ENCODE measurements at places on chromosomes 6 and 20.

- no peak overlapping the region for H3K27ac ChIP-seq
- H3K4me1 ChIP-seq, result no peaks in the 10 kb centered on the region
- H3K27me3 ChIP-seq, result no peaks in the 10 kb centered on the region
- no peak for DNase-seq
- no peak overlapping the region for H3K4me3 ChIP-seq
- no peaks in the 10 kb centered on the region for H3K36me3 ChIP-seq
These were observed 36.7 kb upstream of the PCSK2 start for GRCh38 chr20:17189976-17190695.

GRCh38 chr6:106156863-106157262 is 70.7 kb downstream of the PRDM1 start:
- no peaks in the 10 kb centered on the region for H3K36me3 ChIP-seq
- H3K4me1 ChIP-seq, result peaks cover 9% of the 10 kb centered on the region
- no peak overlapping the region for H3K4me3 ChIP-seq
- H3K27me3 ChIP-seq, result no peaks in the 10 kb centered on the region
- no peak for DNase-seq
- no peak overlapping the region for H3K27ac ChIP-seq

GRCh38 chr6:7559651-7560385 is 18.3 kb downstream of the DSP start:
- DNase-seq, result no peak
- H3K27me3 ChIP-seq, result peaks cover 67% of the 10 kb centered on the region
- no peak overlapping the region for H3K27ac ChIP-seq
- H3K36me3 ChIP-seq, result no peaks in the 10 kb centered on the region

- DNase-seq, result no peak
- H3K4me1 ChIP-seq, result no peaks in the 10 kb centered on the region
- no peak overlapping the region for H3K4me3 ChIP-seq
- no peaks in the 10 kb centered on the region for H3K36me3 ChIP-seq
- no peak overlapping the region for H3K27ac ChIP-seq
These were observed 222.7 kb upstream of the GMDS start for GRCh38 chr6:2467929-2468600.

GRCh38 chr6:161422710-161423680 is 149.1 kb upstream of the AGPAT4 start:
- no peaks in the 10 kb centered on the region for H3K27me3 ChIP-seq
- no peak overlapping the region for H3K4me3 ChIP-seq
- H3K27ac ChIP-seq, result no peak overlapping the region
- H3K36me3 ChIP-seq, result no peaks in the 10 kb centered on the region
- H3K4me1 ChIP-seq, result no peaks in the 10 kb centered on the region

- H3K27me3 ChIP-seq, result no peaks in the 10 kb centered on the region
- H3K4me3 ChIP-seq, result no peak overlapping the region
- H3K4me1 ChIP-seq, result peaks cover 3% of the 10 kb centered on the region
- DNase-seq, result peak; percentile 17
These were observed 36.5 kb downstream of the AKAP12 start for GRCh38 chr6:151276112-151276740.

GRCh38 chr6:44522871-44523270 is 135.4 kb downstream of the CDC5L start:
- H3K36me3 ChIP-seq, result no peaks in the 10 kb centered on the region
- no peaks in the 10 kb centered on the region for H3K27me3 ChIP-seq
- DNase-seq, result no peak
- H3K4me3 ChIP-seq, result no peak overlapping the region

GRCh38 chr6:19477563-19477962 is 359.6 kb upstream of the ID4 start:
- no peaks in the 10 kb centered on the region for H3K36me3 ChIP-seq
- H3K4me3 ChIP-seq, result no peak overlapping the region
- H3K27ac ChIP-seq, result no peak overlapping the region
- no peaks in the 10 kb centered on the region for H3K27me3 ChIP-seq
- DNase-seq, result no peak

DNA sequence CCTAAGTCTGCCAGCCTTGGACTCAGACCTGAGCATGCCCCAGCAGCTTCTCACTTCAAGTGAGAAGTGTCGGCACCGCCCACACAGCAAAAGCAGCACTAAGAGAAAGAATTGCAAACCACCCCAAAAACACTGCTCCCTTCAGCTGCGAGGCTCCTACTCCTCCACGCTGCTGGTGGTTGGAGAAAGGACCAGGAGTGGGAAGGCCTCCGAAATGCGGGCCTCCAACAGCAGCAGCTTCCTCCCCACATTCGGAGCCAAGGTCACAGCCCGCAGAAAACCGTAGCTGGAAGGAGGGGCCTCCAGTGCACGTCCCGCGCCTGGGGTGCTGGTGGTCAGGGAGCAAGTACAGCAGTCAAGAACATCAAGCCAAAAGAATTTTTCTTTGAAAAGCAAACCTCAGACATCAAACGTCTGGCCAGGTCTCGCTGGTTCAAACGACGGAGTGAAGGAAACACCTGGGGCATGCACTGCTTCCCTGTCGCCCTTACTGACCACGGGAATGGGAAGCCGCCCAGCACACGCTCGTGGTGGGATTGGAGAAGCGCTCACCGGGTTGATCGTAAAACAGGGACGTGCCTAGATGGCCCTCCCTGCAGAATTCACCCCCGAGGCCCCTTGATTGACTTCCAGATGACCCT is 185.6 kb upstream of the CST7 start:
- no peak for DNase-seq
- H3K27me3 ChIP-seq, result no peaks in the 10 kb centered on the region
- peaks cover 7% of the 10 kb centered on the region for H3K4me1 ChIP-seq
- H3K27ac ChIP-seq, result no peak overlapping the region

- no peaks in the 10 kb centered on the region for H3K27me3 ChIP-seq
- DNase-seq, result no peak
- H3K4me1 ChIP-seq, result no peaks in the 10 kb centered on the region
- no peak overlapping the region for H3K4me3 ChIP-seq
- peaks cover 23% of the 10 kb centered on the region for H3K36me3 ChIP-seq
These were observed 75.6 kb downstream of the SNX9 start for GRCh38 chr6:157898640-157899039.

DNA sequence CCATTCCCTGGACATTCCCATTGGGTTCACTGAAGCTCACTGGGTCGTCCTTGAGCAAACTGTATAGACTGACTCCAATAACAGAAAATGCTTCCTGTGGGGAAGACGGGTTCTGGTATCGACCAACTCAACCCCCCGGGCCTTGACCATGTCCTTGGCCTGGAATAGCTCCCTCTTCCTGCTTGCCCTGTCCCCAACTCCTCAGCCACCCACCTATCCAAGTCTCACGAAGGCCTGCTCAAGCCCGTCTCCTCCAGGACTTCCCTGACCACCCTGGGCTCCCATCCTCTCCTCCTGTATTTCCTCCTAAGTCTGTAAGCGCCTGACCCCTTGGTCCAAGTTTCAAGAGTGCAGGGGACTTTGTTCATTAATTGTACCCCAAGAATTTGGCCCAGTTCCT is 2.8 kb upstream of the HMGA1 start:
- no peaks in the 10 kb centered on the region for H3K36me3 ChIP-seq
- peaks cover 7% of the 10 kb centered on the region for H3K4me1 ChIP-seq
- no peak for DNase-seq
- no peak overlapping the region for H3K27ac ChIP-seq
- H3K27me3 ChIP-seq, result no peaks in the 10 kb centered on the region

GRCh38 chr20:2451939-2452732 is 18.5 kb downstream of the SNRPB start:
- H3K27ac ChIP-seq, result no peak overlapping the region
- H3K27me3 ChIP-seq, result no peaks in the 10 kb centered on the region
- DNase-seq, result peak; percentile 64
- no peak overlapping the region for H3K4me3 ChIP-seq
- no peaks in the 10 kb centered on the region for H3K36me3 ChIP-seq

DNA sequence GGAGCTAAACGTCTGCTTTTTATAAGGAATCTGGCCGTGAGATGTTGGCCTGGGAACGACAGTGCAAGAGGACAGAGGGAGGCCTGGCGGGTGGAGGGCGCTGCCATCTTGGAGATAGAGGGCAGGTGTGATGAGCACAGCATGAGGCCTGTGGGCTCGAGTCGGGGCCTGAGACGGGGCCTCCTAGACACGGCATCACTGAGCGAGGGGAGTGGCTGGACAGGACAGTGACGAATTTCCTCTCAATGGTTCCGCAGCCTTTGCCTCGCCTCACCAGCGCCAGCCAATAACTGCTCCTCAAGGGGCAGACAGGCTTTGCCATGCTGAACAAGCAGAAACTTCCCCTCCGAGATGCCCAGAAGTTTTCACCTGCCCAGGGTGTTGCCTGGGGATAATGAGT is 376.7 kb downstream of the THBS2 start:
- no peak for DNase-seq
- no peak overlapping the region for H3K4me3 ChIP-seq
- no peak overlapping the region for H3K27ac ChIP-seq
- no peaks in the 10 kb centered on the region for H3K36me3 ChIP-seq
- H3K4me1 ChIP-seq, result no peaks in the 10 kb centered on the region

DNA sequence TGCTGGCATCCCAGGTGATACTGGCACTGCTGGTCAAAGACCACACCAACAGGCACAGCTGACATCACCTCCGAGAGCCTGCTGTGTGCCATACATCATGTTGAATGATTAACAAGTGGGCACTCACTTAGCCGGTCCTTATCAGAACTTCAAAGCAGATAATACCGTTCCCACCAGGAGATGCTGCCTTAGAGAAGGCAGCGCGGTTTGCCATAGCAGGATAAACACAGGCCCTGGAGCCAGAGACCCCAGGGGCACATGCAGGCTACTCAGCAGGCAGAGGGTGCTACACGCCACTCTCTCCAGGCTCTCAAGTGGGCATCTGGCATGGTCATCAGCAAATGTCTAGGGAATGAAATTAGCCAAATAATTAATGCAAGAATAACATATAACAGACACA is 86.5 kb upstream of the CST7 start:
- DNase-seq, result no peak
- H3K36me3 ChIP-seq, result no peaks in the 10 kb centered on the region
- H3K27me3 ChIP-seq, result no peaks in the 10 kb centered on the region
- H3K27ac ChIP-seq, result no peak overlapping the region

DNA sequence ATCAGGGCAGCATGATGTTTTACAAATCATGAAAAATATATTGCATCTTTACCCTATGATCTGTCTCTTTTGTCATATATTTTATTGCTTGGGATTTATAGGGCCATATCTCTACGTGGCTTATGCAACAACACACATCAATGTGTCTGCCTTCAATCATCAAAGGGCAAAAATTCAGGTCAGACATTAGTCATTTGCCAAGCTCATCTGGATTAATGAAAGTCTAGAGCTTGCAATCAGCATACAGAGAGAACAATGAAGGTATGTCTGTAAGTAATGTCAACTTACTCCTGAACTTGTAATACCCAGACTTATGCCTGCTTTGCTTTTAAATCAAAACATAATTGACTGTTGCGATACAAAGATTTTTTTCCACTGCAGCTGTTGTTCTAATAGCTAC is 282.7 kb downstream of the HAO1 start:
- DNase-seq, result no peak
- no peak overlapping the region for H3K4me3 ChIP-seq
- no peaks in the 10 kb centered on the region for H3K4me1 ChIP-seq
- H3K36me3 ChIP-seq, result no peaks in the 10 kb centered on the region

DNA sequence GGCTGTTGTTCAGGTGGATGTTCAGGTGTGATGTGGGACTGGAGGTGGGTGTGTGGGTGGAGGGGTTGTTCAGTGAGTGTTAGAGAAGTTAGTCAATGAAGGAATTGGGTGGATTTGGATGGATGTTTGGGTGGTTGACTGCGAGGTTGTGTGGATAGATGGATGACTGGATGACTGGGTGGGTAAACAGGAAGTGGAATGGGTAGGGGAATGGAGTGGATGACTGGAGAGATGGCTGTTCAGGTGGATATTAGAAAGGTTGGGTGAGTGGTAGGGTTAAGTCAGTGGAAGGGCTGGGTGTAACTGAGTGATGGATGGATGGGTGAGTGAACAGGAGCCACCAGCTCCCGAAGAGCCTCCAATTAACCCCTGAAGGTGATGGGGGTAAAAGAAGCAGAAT is 27.9 kb downstream of the JPH2 start:
- no peak for DNase-seq
- no peak overlapping the region for H3K27ac ChIP-seq
- H3K27me3 ChIP-seq, result no peaks in the 10 kb centered on the region
- no peaks in the 10 kb centered on the region for H3K4me1 ChIP-seq

- DNase-seq, result peak; percentile 66
- H3K27ac ChIP-seq, result no peak overlapping the region
- H3K36me3 ChIP-seq, result no peaks in the 10 kb centered on the region
- H3K27me3 ChIP-seq, result peaks cover 83% of the 10 kb centered on the region
These were observed 36.1 kb downstream of the NCR2 start for GRCh38 chr6:41371461-41371991.

DNA sequence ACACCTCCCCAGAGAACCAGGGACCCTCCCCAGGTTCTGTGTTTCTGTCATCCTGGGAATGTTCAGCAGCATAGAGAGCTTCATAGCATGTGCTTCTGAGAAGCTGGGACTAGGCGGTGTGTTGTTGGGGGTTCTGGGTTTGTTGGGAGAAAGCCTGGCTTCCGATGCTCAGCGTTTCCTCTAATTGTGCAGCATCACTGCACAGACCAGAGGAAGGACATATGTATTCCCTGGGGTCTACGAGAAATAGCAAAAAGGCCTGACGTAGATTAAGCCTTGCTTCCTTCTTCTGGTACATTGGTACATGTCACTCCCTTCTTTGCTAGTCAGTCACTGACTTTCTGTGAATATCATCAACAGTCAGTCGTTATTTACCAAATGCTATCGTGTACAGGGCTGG is 96.9 kb upstream of the SGK1 start:
- H3K27ac ChIP-seq, result no peak overlapping the region
- no peak overlapping the region for H3K4me3 ChIP-seq
- no peaks in the 10 kb centered on the region for H3K4me1 ChIP-seq

DNA sequence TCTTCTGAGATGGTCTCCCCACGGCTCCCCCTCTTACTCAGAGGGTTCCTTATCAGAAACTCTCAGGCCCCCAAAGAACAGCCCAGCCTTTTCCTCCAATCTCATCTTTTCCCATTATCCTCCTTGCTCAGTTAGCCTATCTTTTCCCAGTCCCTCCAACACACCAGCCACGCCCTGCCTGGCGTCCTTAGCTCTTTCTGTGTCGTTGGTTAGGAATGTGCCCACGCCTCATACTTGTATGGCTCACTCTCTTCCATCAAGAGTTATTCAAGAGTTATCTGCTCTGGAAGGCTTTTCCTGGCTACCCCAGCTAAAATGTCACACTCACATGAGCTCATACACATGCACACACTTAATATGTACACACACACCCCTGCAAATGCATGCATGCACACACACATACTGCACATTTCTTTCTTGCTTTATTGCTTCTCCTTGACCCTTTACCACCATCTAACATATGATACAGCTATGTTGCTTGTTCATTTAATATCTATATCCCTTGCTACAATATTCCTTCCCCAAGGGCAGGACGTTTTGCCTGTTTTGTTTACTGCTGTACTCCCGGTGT is 37.6 kb downstream of the SLC2A10 start:
- H3K4me1 ChIP-seq, result no peaks in the 10 kb centered on the region
- no peak for DNase-seq
- H3K36me3 ChIP-seq, result no peaks in the 10 kb centered on the region
